ENCODE measurements at places on chromosomes 12 and 14.

DNA sequence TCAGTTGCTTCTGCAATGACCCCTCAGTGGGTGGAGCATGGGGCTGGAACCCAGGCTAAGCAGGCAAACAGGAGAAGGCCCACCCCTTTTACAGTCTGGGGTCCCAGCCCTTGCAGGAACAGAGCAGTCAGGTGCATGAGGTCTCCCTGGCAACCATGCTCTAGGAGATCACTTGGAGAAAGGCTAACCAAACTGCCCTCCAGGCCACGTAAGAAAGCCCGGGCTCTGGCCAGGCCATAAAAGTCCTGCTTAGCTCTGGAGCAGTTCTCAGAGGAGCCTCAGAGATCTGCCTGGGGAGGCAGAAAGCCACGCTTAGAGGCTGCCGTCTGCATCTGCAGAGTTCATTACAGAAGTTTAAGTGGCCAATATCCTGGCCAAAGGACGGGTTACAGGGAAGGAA is 15.0 kb upstream of the TC2N start:
- DNase-seq, result no peak

DNA sequence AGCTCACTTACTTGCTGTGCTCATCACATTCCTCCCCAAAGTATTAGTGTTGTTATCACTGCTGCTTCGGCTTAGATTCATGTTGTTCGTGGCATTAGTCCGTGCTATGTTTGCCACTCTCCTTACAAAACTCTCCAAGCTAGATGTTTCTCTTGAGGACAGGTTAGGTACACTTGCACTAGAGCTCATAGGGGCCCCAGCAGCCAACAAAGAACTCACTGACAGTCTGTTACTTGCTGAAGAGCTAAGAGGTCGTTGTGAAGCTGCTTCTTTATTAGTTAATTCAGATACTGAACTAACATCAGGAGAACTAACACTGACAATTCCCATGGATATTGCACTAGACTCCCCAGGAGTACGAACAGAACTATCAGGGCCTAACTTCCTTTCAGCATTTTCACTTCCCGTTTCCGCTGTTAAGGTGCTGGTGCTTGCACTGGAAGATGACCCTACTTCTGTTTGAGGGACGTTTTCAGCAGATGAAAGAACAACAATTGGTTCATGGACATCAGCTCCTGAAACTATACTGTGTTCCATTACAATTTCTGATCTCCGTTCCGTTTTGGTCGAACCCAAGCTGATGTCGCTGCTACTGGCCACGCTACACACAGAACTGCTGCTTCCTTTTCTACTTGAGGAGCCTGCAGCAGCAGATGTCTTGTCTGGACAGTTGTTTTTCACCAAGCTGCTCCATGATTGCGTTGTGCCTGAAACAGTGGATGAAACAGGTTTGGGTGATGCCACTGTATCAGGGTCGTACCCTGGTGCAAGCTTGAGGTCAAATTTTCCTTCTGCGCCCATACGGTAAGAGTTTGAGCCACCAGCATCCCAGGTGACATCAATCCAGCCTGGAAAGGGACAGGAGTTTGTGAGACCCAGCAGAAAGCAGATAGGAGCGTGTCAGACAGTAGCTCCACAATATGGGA is 78.7 kb downstream of the HECTD1 start:
- DNase-seq, result no peak

- DNase-seq, result no peak
Observed at GRCh38 chr12:46548605-46549071, 176.1 kb upstream of the SLC38A2 start.

GRCh38 chr14:55111122-55111708 is 17.8 kb upstream of the LGALS3 start:
- DNase-seq, result no peak

- no peak for DNase-seq
Observed at GRCh38 chr12:91926848-91927247, 218.8 kb downstream of the BTG1 start.

GRCh38 chr12:34097213-34097612 is 74.9 kb downstream of the ALG10 start:
- DNase-seq, result no peak

- DNase-seq, result no peak
Observed at GRCh38 chr14:92315050-92315805, 7.7 kb upstream of the SLC24A4 start.

- DNase-seq, result no peak
Observed at GRCh38 chr12:90675106-90675505, 279.9 kb downstream of the CCER1 start.
